Fibroblast of lung (primary cell): ENCODE measurements at places on chromosomes 2 and 18.

DNA sequence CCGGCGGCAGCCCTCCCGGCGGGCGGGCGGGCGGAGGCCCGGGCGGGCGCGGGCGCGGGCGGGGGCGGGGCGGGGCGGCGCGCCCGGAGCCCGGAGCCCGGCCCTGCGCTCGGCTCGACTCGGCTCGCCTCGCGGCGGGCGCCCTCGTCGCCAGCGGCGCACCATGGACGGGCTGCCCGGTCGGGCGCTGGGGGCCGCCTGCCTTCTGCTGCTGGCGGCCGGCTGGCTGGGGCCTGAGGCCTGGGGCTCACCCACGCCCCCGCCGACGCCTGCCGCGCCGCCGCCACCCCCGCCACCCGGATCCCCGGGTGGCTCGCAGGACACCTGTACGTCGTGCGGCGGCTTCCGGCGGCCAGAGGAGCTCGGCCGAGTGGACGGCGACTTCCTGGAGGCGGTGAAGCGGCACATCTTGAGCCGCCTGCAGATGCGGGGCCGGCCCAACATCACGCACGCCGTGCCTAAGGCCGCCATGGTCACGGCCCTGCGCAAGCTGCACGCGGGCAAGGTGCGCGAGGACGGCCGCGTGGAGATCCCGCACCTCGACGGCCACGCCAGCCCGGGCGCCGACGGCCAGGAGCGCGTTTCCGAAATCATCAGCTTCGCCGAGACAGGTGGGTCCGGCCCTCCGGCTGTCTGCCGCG is at the start of gene INHBB:
Gene INHBB, plus strand, starts transcription at position 111 of the 641 bp plus-strand sequence. Its CDS starts 53 bp downstream, at position 164.
- no peak for DNase-seq

DNA sequence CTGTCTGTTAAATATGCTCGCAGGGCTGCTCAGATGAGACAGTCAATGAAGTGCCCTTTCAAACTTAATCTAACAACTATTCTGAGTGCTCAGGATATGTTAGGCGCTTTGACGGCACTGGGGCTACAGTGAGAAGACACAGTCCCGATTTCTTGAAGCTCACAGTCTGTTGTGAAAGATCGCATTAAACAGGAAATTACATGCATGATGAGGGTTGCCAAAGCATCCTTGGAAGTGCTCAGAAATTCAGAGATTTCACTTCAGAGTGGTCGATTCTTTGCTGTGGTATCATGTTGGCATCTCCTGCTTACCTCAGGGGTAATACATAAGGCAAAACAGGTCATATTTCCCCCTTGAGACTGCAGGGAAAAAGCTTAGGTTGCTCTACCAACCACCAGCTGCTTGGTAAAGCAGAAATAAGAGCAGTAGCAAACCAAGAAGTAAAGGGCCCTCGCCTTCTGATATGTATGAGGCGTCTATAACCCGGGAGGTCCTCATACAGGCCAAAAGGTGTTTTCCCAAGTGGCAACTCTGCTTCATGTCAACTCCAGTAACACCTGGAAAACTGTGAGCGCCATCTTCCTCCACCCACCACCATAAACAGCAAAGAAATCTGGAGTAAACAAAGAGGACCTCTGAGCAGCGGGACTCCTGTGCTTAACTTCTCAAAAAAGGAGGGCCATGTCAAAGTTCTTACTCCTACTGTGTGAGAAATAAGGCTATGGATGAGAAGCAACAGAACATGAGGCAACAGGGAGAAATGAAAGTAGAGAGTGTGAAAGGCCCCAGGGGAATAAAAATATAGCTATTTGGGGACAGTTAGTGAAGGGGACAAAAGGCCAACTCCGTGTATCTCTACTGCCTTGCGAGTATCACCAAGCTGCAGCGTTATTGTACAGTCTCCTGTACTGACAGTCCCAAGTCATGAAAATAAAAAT is 79.3 kb downstream of the CLHC1 start:
- no peak for DNase-seq

GRCh38 chr2:85605406-85606115 is 3.1 kb upstream of the TMEM150A start:
- DNase-seq = peak; percentile 97

DNA sequence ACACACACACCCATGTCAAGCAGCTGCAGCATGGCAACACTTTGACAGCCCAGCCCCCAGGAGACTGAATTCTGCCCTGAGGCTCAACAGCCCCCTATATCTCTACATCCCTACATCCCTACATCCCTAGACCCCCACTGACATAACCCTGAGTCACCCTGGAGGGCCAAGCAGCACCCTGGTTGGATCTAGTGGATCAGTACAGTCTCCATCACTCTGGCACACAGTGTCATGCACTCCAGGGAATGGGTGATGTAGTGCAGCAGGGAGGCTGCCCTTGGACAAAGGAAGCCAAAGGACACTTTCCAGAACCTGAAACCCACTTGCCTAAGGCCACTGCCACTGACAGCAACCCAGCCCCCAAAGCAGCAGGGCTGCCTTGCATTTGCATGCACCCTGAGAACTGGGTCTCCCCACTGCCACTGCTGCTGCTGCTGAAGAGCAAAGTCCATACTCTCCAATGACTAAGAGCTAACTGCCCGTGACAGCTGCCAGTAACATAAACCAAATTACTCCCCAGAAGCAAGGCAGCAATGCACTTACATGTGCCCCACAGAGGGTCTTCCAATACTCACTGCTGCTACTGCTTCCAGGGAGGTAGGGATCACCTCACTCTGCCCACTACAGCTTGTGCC is 681.6 kb upstream of the KLHL29 start:
- no peak for DNase-seq

- DNase-seq = no peak
Observed at GRCh38 chr18:76708071-76708721, 114.2 kb upstream of the ZNF236 start.

- DNase-seq = no peak
Observed at GRCh38 chr2:186611526-186611925, 21.7 kb downstream of the ITGAV start.

GRCh38 chr2:195674491-195675221 is 17.6 kb downstream of the SLC39A10 start:
- peak; percentile 44 for DNase-seq

- no peak for DNase-seq
Observed at GRCh38 chr18:22056950-22057349, 112.4 kb upstream of the GATA6 start.

DNA sequence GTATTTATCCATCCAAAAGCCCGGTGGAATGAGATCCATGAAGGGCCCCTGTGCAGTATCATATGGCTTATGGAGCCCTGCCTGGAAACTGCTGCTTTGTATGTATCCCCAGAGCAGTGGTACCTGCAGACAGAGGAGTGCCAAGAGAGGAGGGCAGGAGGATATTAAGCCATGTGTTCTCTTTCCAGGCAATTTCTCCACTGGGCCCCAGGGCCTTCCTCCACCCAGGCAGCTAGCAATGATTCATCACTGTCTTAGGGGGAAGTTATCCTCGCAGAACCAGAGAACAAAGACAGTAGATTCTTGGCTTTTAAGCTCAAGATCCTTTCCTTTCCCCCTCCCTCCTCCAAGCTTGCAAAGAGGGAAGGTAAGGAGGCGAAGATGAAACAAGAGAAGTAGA is 98.1 kb downstream of the LRRC30 start:
- DNase-seq = no peak

DNA sequence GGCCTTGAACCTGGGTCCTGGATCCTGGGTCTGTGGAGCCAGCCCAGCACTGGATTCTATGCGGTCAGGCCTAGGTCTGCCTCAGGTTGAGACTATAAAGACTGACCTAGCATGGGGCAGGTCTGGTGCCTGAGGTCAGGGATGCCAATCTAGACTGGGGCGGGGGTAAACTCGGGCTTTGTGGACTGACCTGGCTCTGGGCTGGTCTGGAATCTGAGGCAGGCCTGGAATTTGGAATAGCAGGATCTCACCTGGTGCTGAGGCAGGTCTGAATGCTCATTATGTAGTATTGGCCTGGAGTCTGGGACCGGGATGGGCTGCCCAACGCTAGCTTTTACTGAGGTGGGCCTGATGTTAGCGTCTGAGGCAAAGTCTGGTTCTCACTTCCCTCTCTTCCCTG is 256.0 kb downstream of the KIAA1328 start:
- DNase-seq = no peak

DNA sequence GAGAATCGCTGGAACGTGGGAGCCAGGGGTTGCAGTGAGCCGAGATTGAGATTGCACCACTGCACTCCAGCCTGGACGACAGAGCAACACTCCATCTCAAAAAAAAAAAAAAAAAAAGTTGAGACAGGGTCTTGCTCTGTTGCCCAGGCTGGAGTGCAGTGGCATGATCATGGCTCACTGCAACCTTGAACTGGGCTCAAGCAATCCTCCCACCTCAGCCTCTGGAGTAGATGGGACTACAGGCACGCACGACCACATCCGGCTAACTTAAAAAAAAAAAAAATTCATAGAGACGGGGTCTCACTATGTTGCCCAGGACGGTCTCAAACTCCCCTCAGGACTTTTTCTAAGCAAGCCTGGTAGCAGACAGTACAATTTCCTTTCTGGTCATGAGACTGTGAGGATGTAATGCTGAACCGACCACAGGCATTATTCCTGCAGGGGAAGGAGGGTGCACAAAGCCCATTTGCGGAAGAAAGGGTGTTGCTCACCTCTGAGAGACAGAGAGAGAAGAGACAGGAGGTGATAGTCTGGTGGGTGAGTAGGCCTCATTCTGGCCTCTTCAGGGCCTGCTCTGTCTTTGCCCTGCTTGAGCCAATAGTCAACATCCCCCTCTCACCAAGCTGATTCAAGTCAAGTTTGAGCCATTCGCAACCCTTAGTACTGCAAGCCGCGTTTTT is 205.3 kb downstream of the ZFP36L2 start:
- DNase-seq = no peak

DNA sequence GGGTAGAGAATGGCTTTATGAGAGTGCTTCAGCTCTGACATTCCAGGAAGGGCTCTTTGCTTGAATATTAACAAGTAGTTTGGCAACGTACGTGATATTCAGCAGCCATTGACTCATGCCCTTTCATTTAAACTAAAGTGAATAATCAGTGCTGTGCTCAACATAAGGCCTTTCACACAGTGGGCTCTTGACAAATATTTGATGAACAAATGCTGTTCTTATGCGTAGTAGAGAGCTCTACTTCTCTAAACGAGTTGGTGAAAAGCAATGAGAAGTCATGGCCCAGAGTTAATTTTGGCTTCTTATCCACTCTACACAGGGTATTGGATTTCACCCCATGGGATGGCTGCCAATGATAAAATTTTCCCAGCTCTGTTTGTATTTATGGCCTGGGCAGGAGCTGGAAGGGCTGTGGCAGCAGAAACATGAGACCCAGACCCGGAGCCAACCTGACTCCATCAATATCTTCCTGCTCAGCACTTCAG is 338.9 kb downstream of the CCDC85A start:
- peak; percentile 9 for DNase-seq

GRCh38 chr2:222942977-222943376 is 82.1 kb downstream of the ACSL3 start:
- no peak for DNase-seq

DNA sequence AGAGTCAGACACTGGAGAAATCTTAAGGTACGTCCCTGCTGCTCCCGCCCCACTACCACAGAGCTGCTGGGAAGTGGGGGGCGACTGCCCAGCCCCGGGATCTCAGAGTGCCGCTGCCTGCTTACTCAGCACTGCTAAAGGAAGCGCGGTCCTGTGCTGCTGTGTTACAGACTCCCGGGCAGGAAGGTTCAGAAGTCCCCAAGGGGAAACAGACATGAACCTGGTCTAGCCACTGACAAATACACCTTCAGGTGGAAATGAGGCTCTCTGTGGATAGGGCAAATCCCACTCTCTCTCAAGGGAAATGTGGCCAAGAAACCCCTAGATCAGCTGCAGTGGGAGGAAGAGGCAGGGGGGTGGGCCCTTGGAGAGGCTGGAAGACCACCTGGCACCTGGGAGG is 13.7 kb downstream of the MTERF4 start:
- DNase-seq = no peak

DNA sequence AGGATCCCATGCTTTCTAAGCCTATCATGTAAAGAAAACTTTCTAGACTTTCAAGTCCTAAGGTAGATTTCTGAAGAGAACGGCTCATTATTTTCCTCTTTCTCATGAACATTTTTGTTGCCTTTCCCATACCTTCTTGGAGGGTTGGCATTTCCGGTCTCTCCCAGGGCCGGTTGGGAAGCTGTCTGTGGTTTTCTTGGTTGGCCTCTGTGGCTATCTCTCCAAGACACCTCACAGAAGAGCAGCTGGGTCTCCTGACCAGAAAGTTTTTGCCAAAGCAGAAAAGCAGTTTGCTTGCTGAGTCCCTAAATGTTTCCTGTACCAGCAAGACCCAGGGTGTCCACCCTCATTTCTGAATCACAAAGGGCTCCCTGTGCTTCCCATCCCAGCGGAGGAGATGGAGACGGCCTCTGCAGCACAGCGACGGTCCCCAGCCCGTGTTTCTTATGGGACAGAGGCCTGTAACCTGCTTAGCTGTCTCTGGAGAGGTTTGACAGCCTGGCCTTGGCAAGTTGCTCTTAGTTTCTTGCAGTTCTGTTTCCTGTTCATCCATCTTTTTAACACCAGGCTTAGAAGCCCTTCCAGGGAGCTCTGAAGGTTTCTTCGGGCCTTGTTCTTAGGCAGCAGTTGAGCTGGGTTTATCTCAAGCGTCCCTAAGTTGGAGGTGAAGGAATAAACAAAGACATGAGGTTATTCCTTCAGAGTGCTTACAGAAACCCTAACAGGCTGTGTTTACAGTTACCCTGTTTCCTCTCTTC is 39.8 kb downstream of the GREB1 start:
- DNase-seq = peak; percentile 82

DNA sequence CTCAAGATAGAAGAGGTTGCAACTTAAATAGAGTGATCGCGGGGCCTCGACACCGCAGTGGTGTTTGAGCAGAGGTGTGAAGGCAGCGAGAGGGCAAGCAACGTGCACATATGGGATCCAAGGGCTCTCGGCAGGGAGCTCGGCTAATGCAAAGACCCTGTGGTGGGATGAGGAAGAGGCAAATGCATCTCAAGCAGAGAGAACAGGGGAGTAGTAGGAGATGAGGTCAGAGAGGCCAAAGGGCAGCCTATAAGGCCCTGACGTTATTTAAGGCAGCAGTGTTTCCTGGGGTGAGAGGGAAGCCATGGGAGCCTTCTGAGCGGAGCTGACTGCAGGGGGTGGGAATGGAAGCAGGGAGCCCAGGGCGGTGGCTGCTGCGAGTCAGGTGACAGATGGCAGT is 74.5 kb downstream of the MRPS9 start:
- DNase-seq = no peak

GRCh38 chr2:9145109-9145751 is 61.4 kb upstream of the ASAP2 start:
- peak; percentile 90 for DNase-seq

- no peak for DNase-seq
Observed at GRCh38 chr18:34544930-34545329, 165.2 kb upstream of the DTNA start.

DNA sequence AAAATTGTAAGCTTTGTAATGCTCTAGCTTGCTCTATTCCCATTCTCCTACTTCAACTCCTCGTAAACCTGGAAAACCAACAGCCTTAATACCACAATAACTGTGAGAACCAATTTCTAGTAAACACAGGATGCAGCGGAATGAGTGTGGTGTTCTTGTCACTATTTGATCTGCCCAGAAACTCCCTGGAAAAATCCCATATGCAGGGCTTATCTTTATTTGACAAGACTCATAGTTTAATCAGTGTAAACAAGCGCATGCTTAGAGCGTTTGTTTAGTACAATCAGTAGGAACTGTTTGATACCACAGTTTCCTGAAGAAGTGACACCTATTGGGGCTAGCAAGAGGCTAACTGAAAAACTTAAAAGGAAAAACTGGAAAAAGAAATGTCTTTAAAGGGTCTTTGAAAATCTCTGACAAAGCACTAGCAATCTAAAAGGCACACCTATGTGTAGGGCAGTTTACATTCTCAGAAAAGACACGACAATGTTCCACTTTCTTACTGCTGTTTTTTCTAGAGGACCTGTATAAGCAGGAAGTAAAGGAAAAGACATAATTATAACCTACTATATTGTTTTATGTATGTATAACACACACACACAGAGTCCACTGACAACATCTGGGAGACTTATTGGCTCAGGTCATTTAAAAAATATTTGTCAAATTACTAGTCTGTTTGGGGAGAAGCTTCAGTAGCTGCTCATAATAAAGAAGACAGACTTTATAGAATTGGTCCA is 241.4 kb upstream of the KLHL14 start:
- no peak for DNase-seq
